ENCODE measurements at places on chromosomes 11 and 22. TPM values are rescaled to one million over a fixed set of nuclear protein-coding genes. Genes with fewer than 3 reads are reported as not detected.

GRCh38 chr22:37178350-37179125 is 9.5 kb downstream of the C1QTNF6 start:
- no peak for DNase-seq

DNA sequence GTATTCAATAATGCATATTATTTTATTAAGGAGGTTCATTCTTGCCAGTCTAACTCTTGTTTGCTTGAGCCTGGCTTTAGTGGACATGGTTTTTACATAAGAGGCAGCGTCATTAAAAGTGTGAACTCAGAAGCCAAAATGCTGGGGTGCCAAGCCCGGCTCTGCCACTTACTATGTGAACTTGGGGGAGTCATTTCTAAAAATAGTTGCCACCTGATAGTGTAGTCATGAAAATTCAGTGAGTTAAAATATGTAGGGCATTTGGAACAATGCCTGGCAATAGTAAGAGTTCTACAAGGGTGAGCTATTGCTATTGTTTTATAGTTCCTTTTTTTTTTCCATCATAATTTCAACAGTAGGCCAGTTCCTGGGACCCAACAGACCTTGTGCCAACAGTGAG is 49.9 kb downstream of the TENM4 start:
- no peak for DNase-seq

DNA sequence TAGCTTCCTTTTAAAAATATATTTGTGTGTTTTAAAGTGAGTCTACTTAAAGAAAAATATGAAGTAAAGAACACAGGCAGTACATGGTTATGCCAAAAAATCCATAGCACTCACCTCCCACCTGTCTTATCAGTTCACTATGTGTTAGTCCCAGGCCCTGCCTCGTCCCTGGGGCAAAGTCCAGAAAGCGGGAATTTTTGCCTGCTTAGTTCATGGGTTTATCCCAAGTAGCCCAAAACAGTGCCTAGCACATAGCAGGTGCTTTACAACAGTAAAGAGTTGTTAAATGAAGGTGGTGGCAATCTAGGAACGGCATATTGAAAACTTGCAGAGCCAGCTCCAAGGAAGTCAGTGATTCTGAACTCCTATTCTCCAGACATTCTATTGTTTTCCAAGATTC is 154.0 kb downstream of the MN1 start:
- DNase-seq, result no peak

DNA sequence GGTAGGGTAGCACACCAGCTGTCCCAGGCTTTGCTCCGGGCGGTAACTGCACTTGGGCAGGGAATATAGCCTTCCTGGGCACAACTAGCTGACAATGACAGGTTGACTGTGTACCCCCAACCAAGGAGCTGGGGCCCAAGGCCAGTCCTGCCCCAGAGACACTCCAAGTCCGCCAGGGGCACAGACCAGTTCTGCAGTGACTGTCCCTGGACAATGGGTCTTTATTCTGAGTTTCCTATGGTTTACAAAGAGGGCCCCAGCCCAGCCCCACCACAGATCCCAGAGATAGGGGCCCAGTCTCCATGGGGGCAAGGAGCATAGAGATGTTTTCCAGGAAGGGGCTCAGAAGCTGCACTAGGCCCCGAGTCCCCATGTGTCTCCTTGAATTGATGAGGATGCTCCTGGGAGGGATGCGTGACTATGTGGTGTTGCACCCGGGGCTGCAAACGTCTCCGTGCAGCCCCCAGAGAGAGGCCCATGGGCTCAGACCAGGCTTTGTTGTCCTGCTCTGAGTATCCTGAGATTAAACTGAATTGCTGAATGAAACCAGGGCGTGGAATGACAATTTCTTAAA is 48.4 kb downstream of the CD6 start:
- no peak for DNase-seq

- no peak for DNase-seq
These were observed 3.7 kb downstream of the MAFF start for GRCh38 chr22:38205261-38206128.

GRCh38 chr22:41446639-41447434 is at the start of gene TOB2:
Gene TOB2, minus strand, starts transcription at chr22:41446801. Its CDS starts 9,456 bp downstream, at chr22:41437345.
- peak; percentile 97 for DNase-seq

- DNase-seq, result no peak
These were observed 160.3 kb downstream of the BBOX1 start for GRCh38 chr11:27200779-27201453.

GRCh38 chr11:122851366-122851966 is 13.2 kb downstream of the CRTAM start:
- no peak for DNase-seq

GRCh38 chr11:44857490-44858090 is 93.1 kb downstream of the TP53I11 start:
- no peak for DNase-seq

DNA sequence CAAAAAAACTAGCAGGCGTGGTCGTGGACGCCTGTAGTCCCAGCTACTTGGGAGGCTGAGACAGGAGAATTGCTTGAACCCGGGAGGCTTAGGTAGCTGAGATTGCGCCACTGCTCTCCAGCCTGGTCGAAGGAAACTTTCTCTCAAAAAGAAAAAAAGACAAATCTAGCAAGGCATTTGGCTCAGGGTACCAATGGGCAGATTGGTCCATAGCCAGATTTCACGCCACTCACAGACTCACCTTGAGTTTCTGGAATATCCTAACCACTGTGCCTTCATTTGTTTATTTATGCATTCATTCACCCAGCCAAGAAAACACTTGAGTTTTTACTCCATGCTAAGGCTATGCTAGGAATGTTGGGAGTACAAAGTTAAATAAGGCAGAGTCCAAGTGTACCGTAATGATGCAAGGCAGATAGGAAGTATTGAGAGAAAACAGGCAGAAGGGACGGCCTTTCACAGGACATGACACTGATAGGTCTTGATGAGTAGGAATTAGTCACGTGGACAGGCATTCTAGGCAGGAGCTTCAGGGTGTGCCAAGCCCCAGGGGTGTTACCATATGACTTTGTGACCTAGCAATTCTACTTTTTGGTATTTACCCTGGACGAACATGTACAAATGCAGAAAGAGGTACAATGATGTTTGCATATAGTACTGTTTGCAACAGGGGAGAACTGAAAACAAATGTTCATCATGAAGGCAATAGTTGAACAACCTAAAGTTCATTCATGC is 3.0 kb upstream of the PACSIN3 start:
- no peak for DNase-seq

DNA sequence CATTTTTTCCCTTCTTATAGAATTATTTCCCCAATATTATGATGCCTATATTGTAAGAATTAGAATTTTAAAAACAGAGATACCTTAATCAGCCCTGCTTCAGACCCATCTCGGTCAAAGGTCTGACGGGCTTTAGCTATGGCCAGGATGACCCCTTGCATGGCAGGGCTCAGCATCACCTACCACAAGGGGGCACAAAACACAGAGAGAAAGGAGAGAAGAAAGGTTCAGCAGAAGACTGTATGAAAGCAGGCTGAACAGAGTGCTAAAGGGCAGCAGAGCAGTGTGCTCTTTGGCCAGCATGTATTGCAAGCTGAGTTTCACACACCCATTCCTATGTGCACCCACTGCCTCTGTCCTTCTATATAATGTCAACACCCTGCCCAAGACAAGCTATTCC is 26.8 kb downstream of the CLDN25 start:
- DNase-seq, result peak; percentile 34

GRCh38 chr11:70732023-70732880 is 333.9 kb downstream of the CTTN start:
- DNase-seq, result no peak

DNA sequence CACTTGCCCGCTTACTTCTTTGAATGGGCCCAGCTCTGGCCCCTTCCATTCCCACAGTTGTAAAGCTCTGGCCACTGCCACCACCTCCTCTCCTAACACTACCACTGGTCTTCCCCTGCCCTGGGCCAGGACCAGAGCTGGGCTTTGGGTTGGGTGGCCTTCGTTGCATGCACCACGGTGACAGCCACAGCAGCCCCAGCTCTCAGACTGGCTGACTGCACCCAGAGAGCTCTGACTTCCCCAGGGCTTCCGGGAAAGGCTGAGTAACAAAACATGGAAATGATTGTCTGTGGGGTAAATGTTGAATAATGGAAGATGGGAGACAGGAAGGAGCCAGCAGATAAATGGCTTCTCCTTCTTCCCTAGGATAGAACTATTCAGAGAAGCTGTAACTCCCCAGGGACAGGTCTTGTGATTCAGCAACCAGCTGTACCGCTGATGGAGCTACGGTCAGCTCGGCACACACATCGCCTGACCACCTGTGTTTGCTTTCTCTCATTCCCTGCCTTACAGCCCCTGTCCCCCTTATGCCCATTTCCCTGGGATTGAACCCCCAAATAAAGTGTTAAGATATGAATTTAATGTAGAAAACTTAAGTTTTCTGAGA is 27.6 kb downstream of the SCN4B start:
- no peak for DNase-seq

DNA sequence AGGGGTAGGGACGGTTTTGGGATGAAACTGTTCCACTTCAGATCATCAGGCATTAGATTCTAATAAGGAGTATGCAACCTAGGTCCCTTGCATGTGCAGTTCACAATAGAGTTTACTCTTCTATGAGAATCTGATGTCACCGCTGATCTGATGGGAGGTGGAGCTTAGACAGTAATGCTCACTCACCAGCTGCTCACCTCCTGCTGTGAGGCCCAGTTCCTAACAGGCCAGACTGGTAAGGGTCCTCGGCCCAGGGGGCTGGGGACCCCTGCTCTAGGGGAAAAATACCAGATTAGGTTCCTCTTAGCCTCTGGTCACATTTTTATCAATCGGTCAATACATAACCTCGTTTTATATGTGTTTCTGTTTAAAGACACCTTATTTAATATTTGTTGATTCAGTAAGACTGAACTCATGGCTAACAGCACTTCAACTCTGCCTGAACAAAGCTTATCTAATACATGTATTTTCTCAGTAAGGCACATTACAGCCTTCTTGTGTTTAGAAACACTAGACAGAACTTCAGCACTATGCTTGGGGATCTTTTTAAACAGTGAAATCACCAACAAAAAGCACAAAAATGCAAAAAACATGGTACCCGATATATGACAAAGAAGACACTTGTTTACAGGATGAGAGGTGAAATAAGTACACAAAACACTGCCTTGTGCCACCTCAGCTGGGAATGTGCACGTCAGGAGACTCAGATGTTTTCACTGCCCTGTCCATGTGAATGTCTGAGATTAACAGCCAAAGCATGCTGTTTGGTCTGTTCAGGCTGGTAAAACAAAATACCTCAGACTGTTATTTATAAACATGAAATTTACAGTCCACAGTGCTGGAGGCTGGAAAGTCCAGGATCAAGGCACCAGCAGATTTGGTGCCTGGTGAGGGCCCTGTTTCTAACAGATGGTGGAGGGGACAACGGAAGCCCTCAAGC is 107.5 kb downstream of the USP35 start:
- DNase-seq, result peak; percentile 7

DNA sequence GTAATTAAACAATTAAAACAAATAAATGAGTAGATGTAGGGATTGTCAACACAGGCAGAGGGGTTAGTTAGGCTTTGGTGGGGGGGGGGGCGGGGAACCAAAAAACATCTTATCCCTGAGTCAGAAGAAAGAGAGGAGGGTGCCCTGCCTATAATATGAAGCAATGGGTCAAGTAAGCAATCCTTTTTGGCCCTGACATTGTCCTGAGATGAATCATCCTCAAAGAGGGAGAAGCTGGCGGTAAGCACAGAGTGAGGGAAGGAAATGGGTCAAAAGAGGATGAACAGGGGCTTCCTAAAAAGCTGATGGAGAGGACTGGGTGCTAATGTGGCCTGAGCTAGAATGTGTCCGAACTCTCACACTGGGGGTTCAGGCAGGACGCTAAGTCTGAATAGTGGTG is 4.7 kb downstream of the OLFML1 start:
- no peak for DNase-seq

DNA sequence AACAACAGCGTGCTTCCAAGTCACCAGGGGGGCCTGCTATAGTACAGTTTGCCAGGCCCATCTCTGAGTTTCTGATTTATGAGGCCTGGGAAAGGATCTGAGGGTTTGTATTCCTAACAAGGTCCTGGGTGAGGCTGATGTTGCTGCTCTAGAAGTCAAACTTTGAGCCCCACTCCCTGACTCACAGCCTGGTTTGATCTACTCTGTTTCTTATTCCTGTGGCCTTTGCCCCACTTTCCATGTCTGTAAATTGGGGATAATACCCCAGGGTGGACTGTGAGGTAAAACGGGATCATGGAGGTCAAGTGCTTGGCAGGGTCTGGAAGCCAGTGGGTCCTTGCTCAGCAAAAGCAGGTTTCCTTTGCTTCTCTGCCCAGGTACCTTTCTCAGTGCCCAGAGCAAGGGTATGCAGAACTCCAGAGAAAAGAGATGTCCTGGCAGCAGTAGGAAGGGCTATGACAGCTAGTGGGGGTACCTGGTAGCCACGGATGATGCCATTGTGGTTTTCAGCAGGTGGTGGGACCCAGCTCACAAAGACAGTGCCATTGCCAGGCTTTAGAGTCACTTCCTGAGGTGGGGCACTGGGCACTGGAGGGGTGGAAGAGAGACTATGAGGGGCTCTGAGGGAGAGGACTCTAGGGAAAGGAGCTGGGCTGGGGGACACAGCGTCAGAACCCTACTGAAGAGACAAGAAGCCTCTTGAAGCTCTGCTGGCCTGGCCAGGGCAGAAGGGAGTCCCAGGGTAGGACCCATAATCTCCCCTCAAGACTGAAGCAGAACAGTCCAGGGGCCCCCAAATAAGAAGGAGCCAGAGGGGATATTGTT is 2.8 kb downstream of the ROBO4 start:
- no peak for DNase-seq

DNA sequence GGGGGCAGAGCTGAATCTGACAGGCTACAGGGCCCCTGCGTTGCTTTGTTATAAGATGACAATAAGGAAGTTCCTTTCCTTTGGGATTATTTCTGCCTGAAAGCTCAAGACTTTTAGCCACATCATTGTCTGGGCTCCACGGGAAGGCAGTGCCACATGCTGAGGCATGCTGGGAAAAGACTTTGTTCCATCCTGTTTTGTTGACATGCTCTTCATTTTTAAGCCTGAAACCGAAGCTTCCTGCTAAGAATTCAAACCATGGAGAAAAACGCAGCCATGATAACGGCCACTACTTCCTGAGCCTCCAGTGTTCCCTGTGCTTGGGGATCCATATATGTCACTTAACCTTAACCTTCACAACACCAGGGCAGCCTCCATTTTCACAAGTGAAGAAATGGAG is 5.5 kb upstream of the TCF20 start:
- no peak for DNase-seq

GRCh38 chr22:30430933-30431332 is 5.4 kb downstream of the MTFP1 start:
- no peak for DNase-seq

GRCh38 chr11:110473706-110474105 is 44.0 kb downstream of the FDX1 start:
- no peak for DNase-seq

GRCh38 chr11:16484434-16484833 is 128.1 kb upstream of the SOX6 start:
- DNase-seq, result no peak

GTSE1 gene
- 48.0 TPM for total RNA-seq

THY1 gene
- not detected for total RNA-seq

EXPH5 gene
- total RNA-seq, result 14.0 TPM

PDGFD gene
- 5.1 TPM for total RNA-seq

CLDN5 gene
- not detected for total RNA-seq

CERK gene
- 20.3 TPM for total RNA-seq

PNPLA5 gene
- total RNA-seq, result not detected

PANX3 gene
- not detected for total RNA-seq

SLC22A9 gene
- total RNA-seq, result not detected

MMP13 gene
- not detected for total RNA-seq

SLC5A1 gene
- 8.6 TPM for total RNA-seq

UFD1 gene
- total RNA-seq, result 87.8 TPM

PIWIL4 gene
- total RNA-seq, result 7.7 TPM
